ENCODE measurements at places on chromosomes 7 and 10. TPM values are rescaled to one million over a fixed set of nuclear protein-coding genes. Genes with fewer than 3 reads are reported as not detected.

ACSM6 gene
- total RNA-seq, result not detected

IMMP2L gene
- 19.2 TPM for total RNA-seq

LFNG gene
- 2.9 TPM for total RNA-seq

PCLO gene
- total RNA-seq, result not detected

LIPJ gene
- total RNA-seq, result 0.30 TPM
